ENCODE measurements at places on chromosomes 3 and 15.

GRCh38 chr15:57861815-57862586 lies 155.5 kb downstream of the POLR2M start:
- peak; percentile 81 for DNase-seq

- DNase-seq, result no peak
Measured at GRCh38 chr3:40096661-40097111, 212.8 kb upstream of the EIF1B start.

DNA sequence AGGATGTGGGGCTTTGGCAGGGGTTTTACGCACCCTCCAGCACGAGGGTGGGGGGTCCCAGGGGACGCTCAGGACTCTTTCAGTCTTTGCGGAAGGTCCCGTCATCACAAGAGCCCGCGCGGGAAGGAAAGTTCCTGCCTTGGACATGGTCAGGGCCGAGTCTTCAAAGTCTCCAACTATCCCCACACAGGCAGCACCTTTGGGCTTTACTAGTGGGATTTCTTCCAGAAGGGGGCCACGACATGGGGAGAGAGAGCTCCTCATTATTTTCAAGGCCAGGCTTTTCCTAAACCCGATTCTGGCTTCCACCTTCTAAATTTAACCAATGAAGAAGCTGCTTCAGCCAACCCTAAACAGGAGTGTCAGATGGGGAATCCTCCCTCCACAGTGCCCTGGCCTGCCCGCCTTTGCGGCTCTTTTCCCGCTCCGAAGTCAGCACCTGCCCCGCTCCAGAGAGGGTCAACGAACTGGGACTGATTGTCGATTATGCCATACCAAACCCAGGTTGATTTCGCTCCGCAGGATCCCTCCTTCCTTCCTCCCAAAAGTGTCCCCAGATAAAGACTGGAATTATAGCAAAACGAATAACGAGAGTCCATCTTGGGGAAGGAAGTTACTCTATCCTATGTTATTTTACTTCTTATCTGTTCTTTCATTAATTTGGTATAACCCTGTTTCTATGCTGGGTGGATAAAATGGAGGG lies 11.0 kb downstream of the SHOX2 start:
- DNase-seq, result no peak

GRCh38 chr3:48466386-48467109 lies 20.0 kb downstream of the ATRIP start:
- peak; percentile 25 for DNase-seq

DNA sequence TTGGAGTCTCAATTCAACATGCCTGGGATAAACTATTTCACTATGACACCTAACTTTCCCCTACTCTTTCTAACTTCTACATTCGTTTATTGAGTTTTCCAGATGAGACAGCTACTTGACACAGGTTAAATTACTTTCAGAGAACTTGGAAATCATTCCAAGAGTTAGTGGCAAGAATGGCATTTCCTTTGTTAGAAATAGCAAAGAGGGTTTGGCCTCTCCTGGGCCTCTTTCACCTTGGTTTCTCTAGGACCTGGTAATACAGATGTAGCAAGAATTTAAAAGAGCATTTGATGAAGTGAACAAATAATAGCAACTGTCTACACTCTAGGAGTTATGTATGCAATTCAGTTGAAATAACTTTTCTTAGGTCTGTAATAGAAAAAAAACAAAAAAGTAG lies 748.9 kb downstream of the MECOM start:
- no peak for DNase-seq

DNA sequence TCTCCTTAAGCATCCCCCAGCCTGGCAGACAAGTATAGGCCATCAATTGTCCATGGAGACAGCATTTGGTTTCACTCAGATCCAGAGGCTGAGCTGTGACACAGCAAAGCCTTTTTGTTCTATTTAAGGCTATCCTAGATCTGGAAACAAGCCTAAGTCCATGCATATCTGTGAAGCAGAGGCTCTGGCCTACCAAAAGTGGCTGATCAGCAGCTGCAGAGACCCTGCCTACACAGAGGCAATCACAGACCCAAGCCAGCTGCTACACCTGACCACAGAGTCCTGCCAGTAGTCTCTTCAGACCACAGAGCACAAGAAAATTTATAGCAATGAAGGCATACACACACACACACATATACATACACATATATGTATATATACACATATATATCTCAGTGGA lies 501.7 kb upstream of the ARPP21 start:
- peak; percentile 66 for DNase-seq

DNA sequence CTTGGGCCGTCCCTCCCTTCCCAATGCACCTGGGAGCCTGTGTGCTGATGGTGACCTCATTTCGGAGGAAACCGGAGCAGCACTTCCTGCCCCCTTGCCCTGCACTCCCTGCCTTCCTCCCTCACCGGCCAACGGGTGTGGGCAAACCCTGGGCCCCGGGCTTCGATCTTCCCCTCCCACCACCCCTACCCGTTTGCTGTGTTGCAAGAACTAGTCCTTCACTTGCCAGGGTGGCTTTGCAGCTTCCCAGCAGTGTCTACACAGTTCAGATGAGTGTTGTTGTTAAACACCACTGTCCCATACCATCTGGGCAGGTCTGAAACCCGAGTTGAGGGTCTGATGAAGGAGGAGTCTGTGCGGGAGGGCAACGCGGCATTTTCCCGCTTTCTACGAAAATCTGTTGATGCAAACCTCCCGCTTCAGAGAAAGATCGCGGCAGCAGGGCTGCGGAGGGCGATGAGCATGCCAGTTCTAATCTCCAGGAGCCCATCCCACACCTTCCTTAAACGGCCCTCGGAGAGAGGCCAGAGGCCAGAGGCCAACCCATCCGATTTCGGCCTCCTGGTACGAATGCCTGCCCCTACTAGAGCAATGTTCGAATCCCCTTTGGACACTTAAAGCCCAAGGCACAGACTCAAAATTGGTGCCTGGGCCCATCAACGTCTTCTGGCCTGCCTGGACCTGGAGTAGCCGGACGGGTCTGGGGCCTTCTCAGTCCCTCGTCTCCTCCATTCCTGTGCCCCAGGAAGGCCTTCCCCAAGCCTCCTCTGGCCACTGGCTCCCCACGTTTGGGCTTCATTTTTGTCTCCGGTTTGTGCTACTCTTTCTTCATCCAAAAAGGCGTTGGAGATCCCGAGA lies 35.7 kb upstream of the POLG start:
- DNase-seq, result no peak

GRCh38 chr15:86550075-86550474 lies 470.4 kb downstream of the AGBL1 start:
- no peak for DNase-seq

DNA sequence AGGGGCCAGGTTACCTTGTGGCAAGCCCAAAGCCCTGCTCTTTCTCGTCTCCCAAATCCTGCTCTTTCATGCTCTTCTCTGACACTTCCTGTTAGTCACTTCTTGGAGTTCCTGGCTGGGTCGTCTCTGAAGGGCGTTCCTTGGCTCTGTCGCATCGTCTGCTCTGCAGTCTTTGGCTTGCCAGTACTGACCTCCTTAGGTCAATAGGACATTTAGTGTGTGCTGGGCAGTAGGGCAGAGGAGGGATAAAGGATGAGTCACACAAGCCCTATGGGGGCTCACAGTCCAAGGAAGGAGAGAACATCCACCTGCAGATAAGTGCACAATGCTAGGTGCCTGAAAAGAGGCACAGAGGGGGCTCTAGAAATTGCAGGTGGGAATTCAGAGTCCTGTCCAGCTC lies 87.5 kb downstream of the FAM43A start:
- DNase-seq, result no peak

DNA sequence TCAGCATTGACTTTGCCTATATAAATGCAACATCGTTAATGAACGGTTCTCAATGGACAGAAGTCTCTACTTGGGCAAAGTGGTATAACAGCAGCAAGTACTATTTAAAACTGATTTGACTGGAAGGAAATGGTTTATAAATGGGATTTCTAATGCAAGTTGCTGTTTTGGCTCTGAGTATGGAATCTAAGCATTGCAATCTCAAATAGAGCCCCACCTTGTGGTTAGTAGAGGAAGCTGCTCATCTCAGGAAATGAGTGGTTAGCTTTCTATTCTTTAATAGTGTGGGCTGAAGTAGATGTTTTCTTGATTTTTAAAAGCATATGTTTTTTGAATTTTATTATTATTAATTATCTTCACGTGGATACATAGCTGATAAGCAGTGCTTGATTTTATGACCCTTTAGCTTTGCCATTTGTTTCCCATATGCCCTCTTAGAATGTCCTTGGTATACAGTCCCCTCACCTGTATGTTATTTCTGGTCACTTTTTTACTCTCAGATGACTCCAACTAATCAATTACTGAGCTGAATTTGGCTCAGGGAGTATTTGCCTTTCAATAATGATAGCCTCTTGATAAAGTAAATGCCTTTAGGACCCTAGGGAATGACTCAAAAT lies 67.1 kb downstream of the OXSM start:
- peak; percentile 39 for DNase-seq

- no peak for DNase-seq
Measured at GRCh38 chr15:74451322-74451721, 9.6 kb downstream of the UBL7 start.

DNA sequence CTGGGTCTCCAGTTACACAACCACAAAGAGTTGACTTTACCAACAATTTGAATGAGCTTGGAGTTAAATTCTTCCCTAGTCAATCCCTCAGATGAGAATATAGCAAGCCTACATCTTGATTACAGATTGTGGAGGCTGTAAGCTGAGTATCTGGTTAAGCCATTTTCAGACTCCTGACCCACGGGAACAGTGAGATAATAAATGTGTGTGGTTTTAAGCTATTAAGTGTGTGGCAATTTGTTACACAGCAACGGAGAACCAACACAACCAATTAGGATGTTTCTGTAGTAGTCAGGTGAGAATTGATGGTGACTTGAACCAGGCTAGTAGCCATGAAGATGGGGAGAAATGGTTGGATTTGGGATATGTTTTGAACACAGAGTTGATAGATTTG lies 37.7 kb upstream of the SLC4A7 start:
- DNase-seq, result no peak

DNA sequence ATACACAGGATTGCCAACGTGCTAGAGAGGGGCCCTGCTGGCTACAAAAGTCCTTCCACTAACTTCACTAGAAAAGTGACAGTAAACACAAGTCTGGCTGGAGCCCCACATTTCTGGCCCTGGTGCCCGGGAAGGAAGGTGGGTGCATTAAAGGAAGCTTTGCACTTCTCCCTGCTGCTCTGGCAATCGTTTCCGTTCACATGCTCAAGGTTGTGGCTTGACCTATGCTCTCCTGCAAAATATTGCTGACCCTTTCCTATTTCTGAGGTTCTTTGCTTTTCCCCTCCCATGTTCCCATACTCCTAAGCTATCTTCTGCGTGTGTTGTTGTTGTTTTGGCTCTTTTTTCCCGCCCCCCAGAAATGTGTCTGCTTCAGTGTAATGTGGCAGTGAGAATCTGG lies 9.1 kb upstream of the CCR3 start:
- no peak for DNase-seq

Data from LHCN-M2 (cell line).